NCI-H748 treated with DMSO at 0.1 percent for 48 hours (cell line): ENCODE measurements at places on chromosomes 7 and 10.
A peak's percentile ranks its signal among the peaks of the same experiment; 100 is the strongest.

DNA sequence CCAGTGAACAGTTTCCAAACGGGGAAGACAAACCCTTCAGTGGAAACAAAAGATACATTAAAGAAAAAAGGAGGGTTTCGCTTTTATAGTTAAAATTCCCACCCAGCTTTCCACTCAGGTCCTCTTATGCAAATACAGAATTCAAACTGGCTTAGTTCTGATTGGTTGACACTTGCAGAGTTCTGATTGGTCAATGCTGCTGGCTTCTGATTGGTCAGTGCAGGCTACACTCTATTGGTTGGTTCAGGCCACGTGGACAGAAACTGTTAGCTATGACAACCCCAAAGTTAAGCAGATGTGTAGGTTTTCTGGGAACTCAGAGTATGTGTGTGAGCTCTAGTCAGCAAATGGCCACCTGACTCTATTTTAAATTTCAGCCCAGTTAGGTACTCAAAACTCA is 80.0 kb downstream of the FBXL13 start:
- DNase-seq = no peak

GRCh38 chr7:5514440-5515035 is 90.9 kb upstream of the TNRC18 start:
- DNase-seq = no peak

- no peak for DNase-seq
Measured at GRCh38 chr7:146176860-146177259, 60.3 kb downstream of the CNTNAP2 start.

DNA sequence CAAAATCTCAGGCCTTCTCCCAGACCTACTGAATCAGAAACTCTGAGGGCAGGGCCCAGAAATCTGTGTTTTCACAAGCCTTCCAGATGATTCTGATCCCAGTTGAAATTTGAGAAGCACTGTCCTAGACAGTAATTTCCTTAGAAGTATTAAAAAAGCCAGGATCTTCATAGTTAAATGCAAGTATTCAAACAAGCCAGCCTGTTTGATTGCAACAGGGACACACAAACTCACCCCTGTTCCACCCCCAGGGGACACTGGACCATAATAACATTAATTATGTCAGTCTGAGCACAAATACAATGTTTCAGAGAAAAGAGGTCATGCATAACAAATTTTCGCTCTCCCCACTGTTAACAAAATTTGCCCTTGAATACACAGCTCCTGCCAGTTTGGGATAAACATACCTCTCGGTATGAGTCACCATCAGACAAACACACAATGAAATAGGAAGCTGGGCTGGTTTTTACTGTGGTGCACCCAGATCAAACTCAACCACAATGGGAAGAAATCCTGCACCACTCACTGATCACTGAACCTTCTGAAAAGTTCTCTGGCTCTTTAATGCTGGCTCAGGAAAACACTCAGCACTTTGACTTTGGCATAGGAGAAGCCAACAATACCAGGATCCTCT is 34.3 kb downstream of the ABLIM1 start:
- peak; percentile 69 for DNase-seq

GRCh38 chr10:77636967-77637531 is 559 bp downstream of the KCNMA1 start:
- DNase-seq = no peak

- no peak for DNase-seq
Measured at GRCh38 chr10:71250842-71251241, 38.5 kb downstream of the UNC5B start.

GRCh38 chr7:116241291-116241690 is 31.0 kb downstream of the TES start:
- DNase-seq = no peak

DNA sequence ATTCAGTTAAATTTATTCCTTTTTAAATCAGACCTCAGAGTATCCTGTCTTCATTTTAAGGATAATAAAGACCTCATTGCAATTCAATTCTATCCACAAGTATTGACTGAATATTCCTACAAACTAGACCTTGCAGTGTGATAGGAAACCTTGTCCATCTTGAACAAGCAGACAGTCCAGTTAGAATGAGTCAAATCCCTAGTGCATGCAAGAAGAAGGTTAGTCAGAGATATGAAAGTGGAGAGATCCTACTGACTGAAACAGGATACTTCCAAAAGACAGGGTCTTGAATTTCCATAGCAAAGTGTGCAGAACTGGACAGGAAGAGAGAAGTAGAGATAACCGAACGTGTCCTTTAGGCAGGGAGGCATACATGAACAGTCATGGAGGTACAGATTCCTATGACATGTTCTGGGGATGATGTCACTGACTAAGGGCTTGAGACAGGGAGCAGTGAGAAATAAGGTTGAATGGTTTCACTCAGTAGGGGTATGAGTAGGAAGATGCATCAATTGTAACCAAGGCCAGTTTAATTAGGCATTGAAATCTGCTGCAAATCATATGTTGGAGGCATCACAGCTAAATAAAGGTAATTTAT is 45.2 kb downstream of the PPP1R3A start:
- no peak for DNase-seq

DNA sequence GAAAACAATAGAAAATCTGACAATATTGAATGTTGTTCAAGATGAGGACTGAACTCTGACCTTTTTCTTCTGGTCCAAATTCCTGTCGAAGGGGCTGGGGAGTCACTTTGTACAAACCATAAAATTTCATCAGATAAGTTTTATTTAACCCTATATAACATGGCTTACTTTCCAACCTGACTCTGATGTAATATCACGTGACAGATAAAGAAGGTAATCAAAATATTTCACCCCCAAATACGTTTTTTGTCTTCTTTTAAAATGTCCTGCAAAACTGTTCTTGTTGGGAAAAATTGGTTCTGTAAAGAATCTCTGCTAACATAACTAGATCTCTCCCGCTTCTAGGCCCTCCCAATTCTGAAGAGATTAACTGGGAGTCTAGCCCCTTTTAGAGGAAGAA is 90.9 kb upstream of the MDFIC start:
- no peak for DNase-seq

DNA sequence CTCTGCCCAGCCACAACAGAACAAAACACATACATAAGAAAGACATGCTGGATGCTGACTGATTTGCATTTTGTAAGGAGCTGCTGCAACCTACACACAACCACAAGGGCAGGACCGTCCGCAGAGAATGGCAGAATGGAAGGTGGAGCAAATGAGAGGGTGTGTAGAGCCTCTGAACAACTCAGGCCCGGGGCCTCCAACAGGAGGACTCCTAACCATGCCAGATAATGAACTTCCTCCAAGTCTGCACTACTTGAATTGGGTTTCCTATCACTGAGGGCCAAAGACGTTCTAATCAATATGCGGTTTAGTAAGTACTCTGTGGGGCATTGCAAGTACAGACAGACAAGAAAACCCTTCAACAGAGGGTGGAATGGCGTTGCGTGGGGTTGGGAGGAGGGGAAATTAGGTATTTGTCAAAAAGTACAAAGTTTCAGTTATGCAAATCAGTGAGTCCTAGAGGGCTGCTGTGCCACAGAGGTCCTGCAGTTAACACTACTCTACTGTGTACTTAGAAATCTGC is 14.6 kb downstream of the VOPP1 start:
- DNase-seq = no peak

- no peak for DNase-seq
Measured at GRCh38 chr10:128686630-128687278, 560.5 kb upstream of the MKI67 start.

- DNase-seq = no peak
Measured at GRCh38 chr10:62047960-62048383, 146.5 kb downstream of the ARID5B start.

- no peak for DNase-seq
Measured at GRCh38 chr10:31936086-31936485, 7.5 kb upstream of the ARHGAP12 start.

- DNase-seq = no peak
Measured at GRCh38 chr10:108184114-108184513, 1019.6 kb upstream of the SORCS1 start.

DNA sequence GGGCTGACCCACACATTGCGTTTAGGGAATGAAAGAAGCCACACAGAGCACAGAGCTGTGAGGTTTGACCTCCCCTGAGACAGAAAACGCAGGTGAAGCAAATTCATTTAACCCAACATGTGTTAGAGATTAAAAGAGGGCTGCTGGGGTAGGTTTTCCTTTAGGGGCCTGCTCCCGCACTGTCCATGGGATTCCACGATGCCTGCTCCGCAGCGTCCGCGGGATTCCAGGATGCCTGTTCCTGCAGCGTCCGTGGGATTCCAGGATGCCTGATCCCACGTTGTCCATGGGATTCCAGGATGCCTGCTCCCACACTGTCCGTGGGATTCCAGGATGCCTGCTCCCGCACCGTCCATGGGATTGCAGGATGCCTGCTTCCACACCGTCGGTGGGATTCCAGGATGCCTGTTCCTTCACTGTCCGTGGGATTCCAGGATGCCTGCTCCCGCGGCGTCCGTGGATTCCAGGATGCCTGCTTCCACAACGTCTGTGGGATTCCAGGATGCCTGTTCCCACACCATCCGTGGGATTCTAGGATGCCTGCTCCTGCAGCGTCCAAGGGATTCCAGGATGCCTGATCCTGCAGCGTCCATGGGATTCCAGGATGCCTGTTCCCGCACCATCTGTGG is 78.7 kb downstream of the VIPR2 start:
- no peak for DNase-seq

- no peak for DNase-seq
Measured at GRCh38 chr7:16433568-16434122, 12.3 kb upstream of the CRPPA start.

DNA sequence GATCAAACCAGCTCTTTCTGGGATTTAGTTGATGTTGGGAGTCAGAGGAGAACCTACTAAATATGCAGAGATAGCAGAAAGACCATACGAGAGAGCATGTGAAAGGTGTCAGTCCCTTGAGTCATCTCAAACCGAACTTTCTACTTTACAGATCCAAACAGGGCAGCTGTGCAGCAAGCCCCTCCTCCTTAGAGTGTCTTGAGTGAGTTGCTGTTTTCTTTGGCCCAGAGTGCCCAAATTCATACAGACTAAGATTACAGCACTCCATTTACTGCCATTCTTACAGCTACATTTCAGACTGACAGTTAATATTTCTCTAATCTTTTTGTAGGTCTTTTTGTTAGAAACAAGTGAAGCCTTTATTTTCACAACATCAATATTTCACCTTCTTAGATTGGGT is 53.4 kb downstream of the NRCAM start:
- no peak for DNase-seq

- no peak for DNase-seq
Measured at GRCh38 chr7:18407385-18407784, 88.2 kb upstream of the HDAC9 start.

- no peak for DNase-seq
Measured at GRCh38 chr7:151644554-151644953, 124.9 kb upstream of the RHEB start.

DNA sequence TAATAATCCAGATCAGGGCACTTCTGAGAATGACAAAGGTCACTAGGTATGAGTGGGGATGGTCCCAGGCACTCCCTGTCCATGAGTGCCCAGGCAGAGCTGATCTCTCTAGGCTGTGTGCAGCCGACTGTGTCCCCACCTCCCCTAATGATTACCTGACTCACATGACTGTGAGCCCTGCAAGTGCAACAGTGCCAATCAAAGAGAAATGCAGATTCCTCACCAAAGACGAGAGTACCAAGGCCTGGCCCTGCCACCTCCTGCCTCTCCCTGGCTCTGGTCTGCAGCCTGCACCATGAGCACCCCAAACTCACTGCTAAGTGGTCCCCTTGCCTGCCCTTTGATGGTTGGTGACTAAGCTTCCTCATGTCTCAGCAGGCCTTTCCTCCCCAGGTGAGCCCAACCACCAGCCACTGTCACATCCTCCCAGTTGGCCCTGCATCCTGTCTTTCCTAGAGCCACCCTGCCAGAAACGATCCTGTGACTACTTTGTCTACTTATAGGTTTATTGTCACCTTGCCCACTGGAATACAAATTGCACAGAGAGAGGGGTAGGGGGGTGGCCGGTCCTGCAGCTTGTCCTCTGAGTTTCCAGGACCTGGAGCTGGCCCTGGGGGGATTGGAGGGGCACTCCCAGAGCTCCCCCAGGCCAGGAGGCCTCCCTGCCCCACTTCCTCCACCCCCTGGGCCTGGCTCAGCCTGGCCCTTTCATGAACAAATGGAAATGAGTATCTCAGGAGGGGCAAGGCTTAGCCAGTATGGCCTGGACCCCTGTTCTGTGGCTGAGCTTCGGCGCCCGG is 22.4 kb upstream of the GDF10 start:
- no peak for DNase-seq

DNA sequence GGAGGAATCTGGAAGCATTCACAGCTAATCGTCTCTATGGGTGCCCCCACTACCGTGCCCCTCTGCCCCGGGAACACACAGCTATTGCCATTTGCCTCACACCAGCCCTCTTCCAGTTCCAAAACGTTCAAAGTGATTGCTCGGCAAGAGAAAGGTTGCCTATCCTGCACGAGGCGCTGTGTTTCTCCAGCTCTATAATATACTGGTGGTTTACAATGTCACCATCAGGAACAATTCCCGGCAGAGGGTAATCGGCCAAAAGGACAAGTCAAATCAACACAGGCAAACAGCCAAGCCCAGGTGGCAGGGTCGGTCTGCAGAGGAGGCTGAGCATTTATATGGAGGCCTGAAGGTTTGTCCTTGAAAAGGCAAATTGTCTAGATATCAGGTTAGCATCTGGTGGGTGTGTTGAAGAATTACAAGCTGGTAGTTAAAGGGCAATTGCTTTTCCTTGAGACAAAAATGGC is 29.2 kb upstream of the TNS3 start:
- no peak for DNase-seq

- DNase-seq = peak; percentile 63
Measured at GRCh38 chr7:64882341-64883112, 20.5 kb upstream of the ZNF273 start.

- DNase-seq = no peak
Measured at GRCh38 chr10:104099941-104100340, 14.3 kb upstream of the COL17A1 start.

DNA sequence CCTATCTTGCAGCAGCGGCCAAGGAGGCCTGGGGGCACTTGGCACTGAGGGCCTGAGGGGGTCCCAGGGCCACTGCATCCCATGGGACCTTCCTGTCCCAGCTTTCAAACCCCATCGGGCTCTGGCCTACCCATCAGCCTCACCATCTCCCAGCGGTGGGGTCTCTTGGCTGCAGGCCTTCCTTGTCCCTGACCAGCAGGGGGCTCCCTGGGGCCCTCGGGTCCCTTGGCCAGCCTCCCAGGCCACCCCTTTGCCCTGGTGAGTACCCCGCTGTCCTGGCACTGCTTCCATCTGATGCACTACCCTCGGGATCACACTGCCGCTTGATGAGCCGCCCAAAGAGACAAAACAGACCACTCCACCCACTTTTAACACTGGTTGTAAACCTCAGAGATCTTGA is 43.5 kb downstream of the YKT6 start:
- no peak for DNase-seq

DNA sequence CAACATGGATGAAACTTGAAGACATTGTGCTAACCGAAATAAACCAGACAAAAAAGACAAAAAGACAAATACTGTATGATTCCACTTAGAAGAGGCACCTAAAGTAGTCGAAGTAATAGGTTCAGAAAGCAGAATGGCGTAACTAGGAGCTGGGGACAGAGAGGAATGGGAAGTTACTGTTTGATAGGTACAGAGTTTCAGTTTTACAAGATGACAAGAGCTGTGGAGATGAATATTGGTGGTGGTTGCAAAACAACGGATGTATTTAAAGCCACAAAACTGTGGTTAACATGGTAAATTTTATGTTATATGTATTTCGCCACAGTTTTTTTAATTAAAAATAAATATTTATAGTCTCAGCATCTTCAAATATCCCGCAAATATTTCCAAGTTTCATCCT is 64.1 kb upstream of the DIP2C start:
- no peak for DNase-seq
